HTR-8/SVneo (cell line): ENCODE measurements at places on chromosomes 13 and 19.
A peak's percentile ranks its signal among the peaks of the same experiment; 100 is the strongest.

GRCh38 chr19:4577020-4577782 lies 17.7 kb upstream of the SEMA6B start:
- DNase-seq: no peak

DNA sequence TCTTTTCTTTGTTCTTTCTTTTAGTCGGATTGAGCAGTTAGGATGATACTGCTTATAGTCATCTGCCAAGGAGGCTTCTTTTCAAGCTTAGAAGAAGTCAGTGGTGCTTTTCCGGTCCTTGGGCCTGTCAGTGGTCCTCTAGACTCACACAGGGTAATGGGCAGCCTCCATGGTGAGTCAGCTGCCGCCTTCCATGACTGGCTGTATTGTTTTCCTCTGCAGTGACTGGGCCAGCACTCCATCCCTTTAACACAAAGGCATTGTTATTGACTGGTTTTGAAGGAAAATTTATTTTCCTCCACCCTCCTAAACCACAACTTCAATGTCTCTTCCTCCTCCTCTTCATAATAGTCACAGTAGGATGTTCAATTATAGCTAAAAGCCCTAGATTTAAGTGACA lies 47.1 kb upstream of the CNMD start:
- DNase-seq: no peak

- peak; percentile 48 for DNase-seq
Observed at GRCh38 chr13:51729866-51730553, 74.0 kb downstream of the DHRS12 start.

DNA sequence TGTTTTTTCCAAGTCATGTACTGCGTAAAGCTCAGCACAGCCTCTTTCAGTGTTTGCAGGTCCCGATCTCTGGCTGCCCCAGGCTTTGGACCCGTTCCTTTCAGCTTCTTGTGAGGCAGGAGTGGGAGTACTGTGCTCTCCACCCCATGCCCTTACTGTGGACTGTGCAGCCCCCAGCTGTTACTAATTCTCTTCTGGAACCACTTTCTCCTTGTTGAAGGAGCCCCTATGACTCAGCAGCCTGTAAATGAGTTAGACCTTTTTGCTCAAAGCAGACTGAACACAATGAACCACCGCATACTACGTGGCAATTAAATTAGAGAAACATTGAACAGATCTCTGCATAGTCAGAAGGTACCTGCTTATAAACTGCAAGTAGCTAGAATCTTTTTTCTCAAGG lies 39.0 kb downstream of the SERTM1 start:
- DNase-seq: no peak

DNA sequence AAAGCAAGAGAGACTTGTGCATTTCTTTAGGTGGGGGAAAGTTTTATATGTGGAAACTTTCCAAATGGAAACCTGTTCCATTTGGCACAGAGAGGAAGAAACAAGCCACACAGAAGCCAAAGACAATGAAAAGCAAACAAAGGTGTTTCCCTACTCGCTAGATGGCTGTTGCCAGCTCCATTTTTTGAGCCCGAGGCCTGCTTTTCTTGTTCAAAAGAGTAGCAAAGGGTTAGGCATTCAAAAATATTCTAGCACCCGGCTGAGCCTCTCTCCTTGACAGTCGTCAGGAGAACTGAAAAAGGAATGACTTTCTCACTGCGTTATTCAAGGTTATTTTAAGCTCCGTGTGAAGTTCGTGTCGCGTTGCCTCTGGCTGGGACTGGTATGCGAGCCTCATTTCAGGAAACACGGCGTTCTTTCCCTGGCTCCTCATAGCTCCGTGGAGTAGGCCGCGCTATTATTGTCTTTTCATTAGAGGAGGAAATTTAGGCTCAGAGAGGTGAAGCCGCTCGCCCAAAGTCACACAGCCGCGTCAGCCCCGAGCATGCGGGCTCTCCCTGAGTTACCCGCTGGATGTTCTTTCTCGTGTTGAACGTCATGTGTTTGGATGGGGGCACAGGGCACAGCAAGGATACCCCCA lies 7.6 kb downstream of the TRPM4 start:
- no peak for DNase-seq

DNA sequence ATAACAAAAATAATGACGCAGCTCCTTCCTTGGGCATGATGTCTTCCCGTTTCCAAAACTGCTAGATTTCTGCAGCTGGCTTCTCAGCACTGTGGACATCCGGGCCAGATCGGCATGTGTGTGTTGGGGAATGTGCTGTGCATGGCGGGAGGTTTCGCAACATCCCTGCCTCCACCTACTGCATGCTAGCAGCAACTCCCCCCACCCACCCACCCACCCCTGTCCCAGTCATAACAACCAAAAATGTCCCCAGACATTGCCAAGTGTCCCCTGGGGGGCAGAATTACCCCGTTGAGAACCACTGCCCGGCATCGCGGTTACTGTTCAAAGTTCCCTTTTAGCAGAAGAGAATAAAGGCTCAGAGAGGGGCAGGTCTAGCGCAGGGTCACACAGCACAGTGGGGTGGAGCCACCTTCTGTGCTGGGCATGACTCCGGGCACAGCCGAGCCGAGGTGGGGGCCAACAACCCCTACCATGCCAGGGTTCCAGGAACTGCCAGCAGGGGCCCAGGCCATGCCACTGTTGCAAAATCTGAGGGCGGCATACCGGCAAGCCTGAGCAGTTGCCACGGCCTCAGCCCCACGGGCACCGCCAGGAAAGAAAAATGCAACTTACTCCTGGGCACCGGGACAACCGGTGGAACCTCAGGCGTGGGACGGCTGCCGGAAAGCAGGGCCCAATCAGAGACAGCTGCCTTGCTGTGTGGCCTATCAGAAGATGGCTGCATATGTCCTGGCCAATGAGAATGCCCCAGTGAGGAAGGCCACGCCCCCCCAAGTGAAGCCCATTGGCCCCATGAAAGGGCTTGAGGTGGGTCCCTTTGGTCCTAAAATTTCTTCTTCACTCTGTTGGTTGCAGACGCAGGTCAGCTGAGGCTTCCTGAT lies 22.5 kb upstream of the NFIC start:
- DNase-seq: no peak

DNA sequence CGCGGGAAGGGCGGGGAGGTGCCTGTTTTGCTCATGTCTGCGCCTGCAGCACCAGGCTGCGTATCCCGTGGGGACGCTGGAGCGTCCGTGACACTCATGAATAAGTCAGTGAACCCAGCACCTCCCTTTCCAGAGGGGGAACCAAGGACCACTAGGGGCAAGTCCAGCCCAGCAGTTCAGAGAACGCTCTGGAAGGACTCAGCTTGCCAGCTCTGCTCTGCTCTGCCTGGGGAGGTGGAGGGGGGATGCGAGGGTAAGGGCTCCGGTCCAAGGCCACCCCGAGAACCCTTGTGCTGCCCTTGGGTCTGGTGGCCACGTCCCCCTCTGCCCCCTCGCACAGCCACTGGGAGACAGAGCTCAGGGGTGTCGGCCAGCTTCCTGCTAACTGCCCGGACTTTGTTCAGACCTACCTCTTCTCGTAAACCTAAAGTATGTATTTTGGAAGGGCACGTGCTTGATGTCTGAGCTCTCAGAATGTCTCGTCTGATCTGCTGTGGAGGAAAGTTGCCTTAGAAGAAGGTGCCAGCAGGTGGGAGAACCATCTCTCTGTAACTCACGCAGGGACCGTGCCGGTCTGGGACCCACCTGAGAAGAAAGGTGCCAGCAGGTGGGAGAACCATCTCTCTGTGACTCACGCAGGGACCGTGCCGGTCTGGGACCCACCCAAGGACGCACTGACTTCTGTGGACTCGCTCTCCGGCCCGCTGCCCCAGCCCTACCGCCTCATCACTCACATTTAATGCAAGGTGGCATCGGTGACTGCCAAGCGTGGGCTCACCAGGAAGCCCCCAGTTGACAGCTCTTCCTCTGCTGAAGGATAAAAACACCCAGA lies 34.1 kb downstream of the TMEM255B start:
- DNase-seq: no peak

GRCh38 chr13:23847497-23847896 lies 41.7 kb downstream of the MIPEP start:
- DNase-seq: no peak

- no peak for DNase-seq
Observed at GRCh38 chr13:74464670-74465069, 330.5 kb upstream of the KLF12 start.

GRCh38 chr19:45164577-45165335 lies 4.0 kb upstream of the NKPD1 start:
- DNase-seq: no peak
